ENCODE measurements at places on chromosomes 6 and 20.

DNA sequence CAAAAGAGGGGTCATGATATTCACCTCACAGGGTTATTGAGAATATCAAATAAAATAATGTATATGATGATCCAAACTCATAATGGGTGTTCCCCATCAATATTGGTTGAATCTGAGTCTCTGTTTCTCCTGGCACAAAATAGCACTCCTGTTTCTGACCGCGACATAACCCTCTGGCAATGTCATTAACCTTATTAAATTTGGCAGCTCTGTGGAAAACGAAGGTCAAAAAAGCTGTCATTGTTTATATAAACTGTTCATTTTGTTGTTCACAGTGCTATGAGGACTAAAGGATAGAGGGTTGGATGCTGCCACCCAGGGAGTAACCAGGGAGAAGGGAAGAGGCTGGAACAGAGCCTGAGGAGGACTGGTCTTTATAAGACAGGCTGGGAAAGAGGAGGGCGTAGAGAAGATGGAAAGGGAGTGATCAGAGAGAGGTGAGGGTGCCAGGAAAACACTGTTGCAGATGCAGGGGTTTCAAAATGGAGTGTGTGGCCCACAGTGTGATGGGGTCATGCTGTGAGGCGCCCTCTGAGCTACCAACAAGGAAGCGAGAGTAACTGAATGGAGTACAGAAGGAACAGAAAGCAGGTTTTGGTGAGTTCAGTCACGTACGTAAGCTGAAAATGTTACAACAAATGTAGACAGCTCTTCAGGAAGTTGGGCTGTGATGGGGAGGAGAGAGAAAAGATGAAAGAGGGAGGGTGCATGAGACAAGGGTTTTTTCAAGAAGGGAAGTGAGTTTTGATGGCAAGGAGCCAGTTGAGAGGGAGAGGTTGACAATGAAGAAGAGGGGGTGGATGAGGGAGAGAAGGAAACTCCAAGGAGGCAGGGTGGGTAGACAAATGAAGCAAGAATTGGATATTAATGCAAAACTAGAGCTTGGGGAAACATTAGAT lies 251.6 kb upstream of the TAB2 start:
- no peak for DNase-seq

- DNase-seq, result no peak
Observed at GRCh38 chr20:63915471-63915870, 20.5 kb downstream of the DNAJC5 start.

DNA sequence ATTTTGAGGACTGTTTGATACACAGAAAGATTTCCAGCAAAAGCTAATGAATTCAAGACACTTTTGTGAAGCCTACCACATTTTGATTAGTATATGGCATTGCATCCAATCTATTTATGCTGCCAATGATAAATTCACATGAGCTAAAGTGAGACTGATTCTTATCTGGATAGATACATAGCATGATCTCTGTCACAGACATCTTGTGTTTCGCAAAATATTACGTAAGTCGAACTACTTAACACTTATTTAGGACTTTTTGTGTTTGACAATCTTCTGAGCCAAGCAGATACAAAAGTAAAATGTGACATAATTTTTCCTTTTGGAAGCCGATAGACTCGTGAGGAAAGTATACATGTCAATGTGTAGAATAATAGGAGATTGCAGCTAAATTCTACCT lies 251.6 kb downstream of the HACE1 start:
- no peak for DNase-seq

GRCh38 chr20:46673394-46674252 lies 15.6 kb downstream of the TP53RK start:
- no peak for DNase-seq

DNA sequence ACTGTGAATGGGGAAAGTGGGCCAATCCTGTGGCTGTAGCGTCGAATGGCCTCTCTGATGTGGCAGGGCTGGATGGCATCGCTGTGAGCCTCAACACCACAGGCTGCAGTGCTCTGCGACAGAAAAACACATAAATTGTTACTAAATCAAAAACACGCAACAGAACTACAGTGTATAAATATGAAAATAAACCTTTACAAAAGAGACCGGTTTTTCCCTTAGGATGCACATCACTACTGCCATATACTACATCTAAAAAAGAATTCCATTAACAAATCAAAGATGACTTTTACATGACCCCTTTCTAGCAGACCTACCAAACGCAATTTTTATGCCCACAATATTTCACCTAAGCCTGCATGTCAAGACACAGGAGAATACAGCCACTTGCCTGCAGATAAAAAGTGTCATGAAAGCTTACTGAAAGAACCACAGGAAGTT lies 395.5 kb upstream of the RUNX2 start:
- DNase-seq, result no peak

- no peak for DNase-seq
Observed at GRCh38 chr6:107819217-107819616, 4.9 kb downstream of the SCML4 start.

- no peak for DNase-seq
Observed at GRCh38 chr6:15297895-15298590, 52.2 kb downstream of the JARID2 start.

- no peak for DNase-seq
Observed at GRCh38 chr6:28941684-28942448, 18.1 kb upstream of the TRIM27 start.

DNA sequence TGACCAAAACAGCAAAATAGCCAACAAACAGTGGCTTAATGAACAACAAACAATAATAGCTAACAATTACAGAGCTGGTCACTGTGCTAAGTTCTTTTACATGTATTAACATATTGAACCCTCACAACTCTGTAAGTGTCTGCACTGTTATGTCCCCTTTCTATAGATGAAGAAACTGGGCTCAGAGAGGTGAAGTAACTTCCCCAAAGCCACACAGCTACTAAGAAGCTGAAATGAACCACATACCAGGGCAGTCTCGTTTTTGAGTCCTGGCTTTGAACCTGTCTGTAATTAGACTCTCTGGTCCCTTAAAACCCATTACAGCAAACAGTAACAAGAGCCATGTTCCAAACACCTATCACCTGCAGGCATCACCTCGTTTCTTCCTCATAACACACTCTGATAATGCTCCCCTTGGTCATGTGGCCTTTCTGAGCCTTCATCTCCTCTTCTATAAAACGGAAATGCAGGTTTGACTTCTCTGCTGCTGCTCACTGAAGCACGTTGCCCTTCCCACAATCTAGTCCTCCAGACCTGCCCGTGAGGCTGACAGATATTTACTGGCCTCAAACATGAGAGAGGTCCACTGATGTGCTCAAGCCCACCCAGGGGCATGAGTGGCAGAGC lies 23.3 kb downstream of the KCNK15 start:
- DNase-seq, result no peak

- DNase-seq, result no peak
Observed at GRCh38 chr6:169960521-169960885, 209.1 kb downstream of the ERMARD start.

DNA sequence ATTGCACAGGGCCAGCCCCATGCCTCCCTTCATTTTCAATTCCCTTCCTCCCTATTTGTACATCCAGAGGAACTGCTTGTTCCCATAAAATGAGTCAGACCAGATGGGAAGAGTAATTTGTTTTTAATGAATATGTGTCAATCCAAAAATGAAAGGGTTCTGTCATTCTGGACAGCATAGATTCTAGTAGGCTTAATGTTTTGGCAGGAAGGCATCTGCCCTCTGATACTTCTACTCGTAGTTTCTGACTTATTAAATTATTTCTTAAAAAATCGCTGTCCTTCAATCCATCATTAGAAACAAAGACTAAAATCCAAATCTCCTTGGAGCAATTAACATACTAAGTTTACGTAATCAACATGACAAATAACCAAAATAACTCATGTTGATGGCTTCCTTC lies 665.5 kb downstream of the TENT5A start:
- no peak for DNase-seq

DNA sequence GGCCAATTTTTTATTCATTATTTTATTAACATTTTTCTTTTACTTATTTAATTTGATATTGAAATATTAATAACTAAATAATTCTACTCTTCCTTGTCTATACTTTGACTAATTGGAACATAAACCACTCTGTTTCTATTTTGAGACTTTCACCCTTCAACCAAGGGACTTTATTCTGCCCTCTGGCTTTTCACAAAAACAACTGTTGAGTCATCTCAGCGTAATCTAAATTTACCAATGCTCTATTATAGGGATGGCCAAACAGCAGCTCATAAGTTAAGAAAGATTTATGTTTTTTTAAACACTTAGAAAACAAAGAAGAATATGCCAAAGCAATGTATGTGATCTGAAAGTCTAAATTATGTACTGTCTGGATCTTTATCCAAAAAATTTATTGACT lies 46.7 kb downstream of the DOP1A start:
- DNase-seq, result no peak

GRCh38 chr6:142303176-142303533 lies 1.3 kb downstream of the ADGRG6 start:
- no peak for DNase-seq

- no peak for DNase-seq
Observed at GRCh38 chr6:17965397-17965796, 22.0 kb downstream of the KIF13A start.

- no peak for DNase-seq
Observed at GRCh38 chr6:113122060-113122459, 735.1 kb upstream of the MARCKS start.

GRCh38 chr6:156919814-156920369 lies 142.7 kb downstream of the ARID1B start:
- no peak for DNase-seq
